ENCODE measurements at places on chromosomes 1 and 21. TPM values are rescaled to one million over a fixed set of nuclear protein-coding genes. Genes with fewer than 3 reads are reported as not detected.
A peak's percentile ranks its signal among the peaks of the same experiment; 100 is the strongest.

GRCh38 chr21:29232530-29233255, 66.0 kb upstream of the BACH1 start:
- H3K4me3 ChIP-seq, result no peak overlapping the region
- DNase-seq, result no peak
- H3K4me1 ChIP-seq, result peaks cover 49% of the 10 kb centered on the region
- H3K36me3 ChIP-seq, result no peaks in the 10 kb centered on the region

- peaks cover 8% of the 10 kb centered on the region for H3K36me3 ChIP-seq
- H3K27ac ChIP-seq, result no peak overlapping the region
- H3K4me3 ChIP-seq, result no peak overlapping the region
- no peaks in the 10 kb centered on the region for H3K27me3 ChIP-seq
Measured at GRCh38 chr1:178544531-178544930, 31.6 kb downstream of the TEX35 start.

DNA sequence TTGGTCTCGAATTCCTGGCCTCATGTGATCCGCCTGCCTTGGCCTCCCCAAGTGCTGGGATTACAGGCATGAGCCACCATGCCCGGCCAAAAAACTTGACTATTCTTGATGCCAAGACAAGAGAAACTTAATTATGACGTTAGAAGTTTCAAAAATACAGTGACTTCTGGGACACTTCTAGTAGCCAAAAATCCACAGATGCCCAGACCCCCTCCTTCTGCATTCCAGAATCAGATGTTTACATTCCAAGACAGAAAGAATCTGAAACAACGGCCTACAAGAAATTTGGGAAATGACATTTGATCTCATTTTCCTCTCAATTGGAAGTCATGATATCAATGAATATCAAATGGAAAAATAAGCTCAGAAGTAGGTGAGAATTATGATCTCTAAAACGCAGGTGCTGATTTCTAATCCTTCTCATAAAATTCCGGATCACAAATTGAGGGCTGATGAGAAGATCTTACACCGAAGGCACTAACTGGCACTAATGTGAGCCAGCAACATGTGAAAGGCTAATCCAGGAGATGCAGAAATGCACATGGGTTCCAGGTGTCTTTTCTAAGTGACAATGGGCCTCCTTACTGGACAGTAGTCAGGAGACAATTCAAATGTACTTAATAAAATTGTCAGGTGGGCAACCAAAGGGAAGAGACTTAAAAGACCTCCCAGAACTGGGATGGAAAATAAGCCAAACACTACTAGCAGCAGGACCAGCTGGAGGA, 5.5 kb downstream of the RAB29 start:
- H3K36me3 ChIP-seq, result peaks cover 40% of the 10 kb centered on the region
- H3K27me3 ChIP-seq, result no peaks in the 10 kb centered on the region
- H3K27ac ChIP-seq, result no peak overlapping the region
- no peak overlapping the region for H3K4me3 ChIP-seq

DNA sequence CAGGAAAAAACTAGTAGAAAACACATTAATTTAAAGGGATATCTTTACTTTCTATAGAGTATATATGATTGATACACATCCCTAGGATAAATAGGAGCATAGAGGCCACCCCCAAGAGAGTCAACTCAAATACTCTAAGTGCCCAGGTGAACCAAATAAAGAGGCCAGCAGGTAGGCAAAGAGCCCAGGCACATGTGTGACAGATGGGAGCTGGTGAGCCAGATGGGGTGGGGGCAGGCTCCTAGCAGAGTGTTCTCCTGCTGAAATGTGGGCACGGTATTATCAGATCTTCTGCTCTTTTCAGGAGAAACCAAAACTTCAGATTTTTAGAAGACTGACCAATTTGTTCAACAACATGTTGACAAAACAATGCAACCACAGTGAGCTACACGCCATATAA, 333.4 kb upstream of the PKN2 start:
- no peak overlapping the region for H3K27ac ChIP-seq
- no peaks in the 10 kb centered on the region for H3K36me3 ChIP-seq

- H3K4me3 ChIP-seq, result peak overlapping the region; percentile 92
- H3K27me3 ChIP-seq, result no peaks in the 10 kb centered on the region
- H3K27ac ChIP-seq, result peak overlapping the region; percentile 79
- H3K4me1 ChIP-seq, result peaks cover 16% of the 10 kb centered on the region
Measured at GRCh38 chr21:33587792-33588484, 546 bp downstream of the DONSON start.

- H3K36me3 ChIP-seq, result no peaks in the 10 kb centered on the region
- DNase-seq, result no peak
- H3K27ac ChIP-seq, result no peak overlapping the region
- H3K4me3 ChIP-seq, result no peak overlapping the region
- peaks cover 5% of the 10 kb centered on the region for H3K27me3 ChIP-seq
Measured at GRCh38 chr1:151474745-151475144, 15.5 kb upstream of the POGZ start.

DNA sequence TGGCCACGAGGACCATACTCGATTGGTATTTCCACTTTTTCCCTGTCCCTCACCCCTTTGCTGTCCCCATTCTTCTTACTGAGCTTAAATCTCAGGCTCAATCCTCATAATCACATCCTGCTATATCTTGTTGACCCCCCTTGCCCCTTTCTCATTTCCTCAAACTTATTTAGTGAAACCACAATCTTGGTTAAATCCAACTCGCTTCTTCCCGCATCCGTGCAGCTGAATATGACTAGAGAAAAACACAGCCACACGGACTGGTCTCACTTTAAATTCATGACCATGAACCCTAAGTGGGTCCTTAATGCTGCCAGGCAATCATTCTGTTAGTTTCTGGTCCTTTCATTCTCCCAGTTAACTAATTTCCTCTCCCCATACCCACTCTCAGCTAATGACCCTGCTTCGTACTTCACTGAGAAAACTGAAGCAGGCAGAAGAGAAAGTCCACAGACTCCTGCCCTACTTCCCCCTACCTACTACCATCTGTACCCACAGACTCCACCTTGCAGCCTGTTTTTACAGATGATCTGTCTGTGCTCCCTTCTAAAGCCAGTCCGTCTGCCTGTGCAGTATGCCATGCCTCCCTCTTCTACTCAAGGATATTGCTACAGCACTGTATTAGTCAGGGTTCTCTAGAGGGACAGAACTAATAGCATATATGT, 96.8 kb upstream of the LMO4 start:
- no peaks in the 10 kb centered on the region for H3K36me3 ChIP-seq
- H3K27me3 ChIP-seq, result no peaks in the 10 kb centered on the region
- H3K4me3 ChIP-seq, result no peak overlapping the region
- no peaks in the 10 kb centered on the region for H3K4me1 ChIP-seq

DNA sequence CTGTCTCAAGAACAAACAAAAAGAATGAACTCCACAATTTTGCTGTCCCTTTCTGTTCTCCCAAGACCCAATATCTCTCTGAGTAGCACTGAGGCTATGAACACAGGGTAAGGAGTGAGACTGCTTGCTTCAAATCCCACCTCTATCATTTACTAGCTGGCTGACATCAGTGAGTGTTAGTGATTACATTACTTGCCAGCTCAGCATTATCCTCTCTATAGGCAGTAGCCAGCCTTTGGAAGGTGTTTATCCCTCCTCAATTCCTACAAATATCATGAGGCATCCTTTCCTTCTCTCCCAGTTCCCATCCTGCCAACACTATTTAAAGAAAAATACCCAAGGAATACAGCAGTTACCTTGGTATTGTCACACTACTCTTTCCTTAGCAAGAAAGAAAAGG, 3.0 kb downstream of the PIK3C2B start:
- no peak overlapping the region for H3K4me3 ChIP-seq
- peaks cover 45% of the 10 kb centered on the region for H3K4me1 ChIP-seq
- no peaks in the 10 kb centered on the region for H3K27me3 ChIP-seq
- peaks cover 5% of the 10 kb centered on the region for H3K36me3 ChIP-seq

DNA sequence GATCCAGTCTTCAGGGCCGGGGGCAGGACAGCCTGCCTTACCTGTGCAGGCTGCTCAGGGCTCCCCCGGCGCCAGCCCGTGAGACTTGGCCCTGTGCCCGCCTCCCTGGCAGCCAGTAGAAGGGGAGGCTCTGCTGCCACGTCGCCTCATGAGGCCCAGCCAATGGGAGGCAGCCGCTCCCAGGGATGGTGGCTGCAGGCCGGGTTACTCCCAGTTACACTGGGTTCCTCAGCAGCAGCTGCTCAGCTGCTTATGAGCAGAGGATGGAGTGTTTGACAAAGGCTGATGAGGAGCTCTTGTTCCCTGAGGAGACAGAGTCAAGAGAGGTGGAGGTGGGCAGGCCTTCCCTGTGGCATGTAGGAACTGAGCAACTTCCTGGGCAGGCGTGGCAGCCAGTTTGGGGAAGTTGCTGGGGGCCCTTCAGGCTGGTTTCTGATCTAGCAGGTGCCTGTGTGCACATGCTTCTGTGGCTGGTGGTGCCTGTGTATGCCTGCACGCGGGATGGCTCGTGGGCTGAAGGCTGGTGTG, 5.5 kb downstream of the MFSD2A start:
- H3K27ac ChIP-seq, result no peak overlapping the region
- peaks cover 27% of the 10 kb centered on the region for H3K4me1 ChIP-seq
- peak overlapping the region; percentile 38 for H3K4me3 ChIP-seq
- DNase-seq, result peak; percentile 49
- peaks cover 57% of the 10 kb centered on the region for H3K36me3 ChIP-seq

- no peak within 1 kb of the TSS for H3K4me3 ChIP-seq
- no peaks in the 10 kb centered on the region for H3K36me3 ChIP-seq
- H3K4me1 ChIP-seq, result no peaks in the 10 kb centered on the region
- peak; percentile 1 for DNase-seq
Measured at GRCh38 chr1:177170756-177171535, at the start of gene BRINP2. Gene BRINP2 (plus strand): TSS chr1:177170958. CDS start chr1:177229877, 58,919 bp downstream.

A3GALT2 gene
- total RNA-seq, result not detected

CIART gene
- total RNA-seq, result 5.2 TPM

PCP4 gene
- not detected for total RNA-seq

C1orf94 gene
- total RNA-seq, result not detected

SERTAD4 gene
- total RNA-seq, result not detected
